ENCODE measurements at places on chromosomes 7 and 10. TPM values are rescaled to one million over a fixed set of nuclear protein-coding genes. Genes with fewer than 3 reads are reported as not detected.

BLNK gene
- not detected for polyA plus RNA-seq

DNA sequence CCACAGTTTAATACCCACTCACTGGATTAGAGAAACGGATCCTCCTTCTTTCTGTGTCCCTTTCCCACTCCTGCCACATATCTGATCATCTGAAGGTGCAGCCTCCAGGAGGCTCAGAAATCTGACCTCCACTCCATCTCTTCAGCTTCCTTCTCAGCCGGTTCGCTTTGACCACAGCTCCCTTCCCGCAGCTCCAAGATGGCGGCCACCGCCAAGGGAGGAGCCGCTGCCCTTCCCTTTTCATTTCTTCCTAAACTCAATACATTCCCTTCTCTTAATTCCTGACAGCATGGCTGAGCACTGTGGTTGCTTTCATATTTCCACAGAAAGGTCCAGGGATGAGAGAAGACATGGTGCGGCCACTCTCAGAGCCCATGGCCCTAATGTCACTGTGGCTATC, 43.7 kb upstream of the C7orf33 start:
- no peak for DNase-seq

DNA sequence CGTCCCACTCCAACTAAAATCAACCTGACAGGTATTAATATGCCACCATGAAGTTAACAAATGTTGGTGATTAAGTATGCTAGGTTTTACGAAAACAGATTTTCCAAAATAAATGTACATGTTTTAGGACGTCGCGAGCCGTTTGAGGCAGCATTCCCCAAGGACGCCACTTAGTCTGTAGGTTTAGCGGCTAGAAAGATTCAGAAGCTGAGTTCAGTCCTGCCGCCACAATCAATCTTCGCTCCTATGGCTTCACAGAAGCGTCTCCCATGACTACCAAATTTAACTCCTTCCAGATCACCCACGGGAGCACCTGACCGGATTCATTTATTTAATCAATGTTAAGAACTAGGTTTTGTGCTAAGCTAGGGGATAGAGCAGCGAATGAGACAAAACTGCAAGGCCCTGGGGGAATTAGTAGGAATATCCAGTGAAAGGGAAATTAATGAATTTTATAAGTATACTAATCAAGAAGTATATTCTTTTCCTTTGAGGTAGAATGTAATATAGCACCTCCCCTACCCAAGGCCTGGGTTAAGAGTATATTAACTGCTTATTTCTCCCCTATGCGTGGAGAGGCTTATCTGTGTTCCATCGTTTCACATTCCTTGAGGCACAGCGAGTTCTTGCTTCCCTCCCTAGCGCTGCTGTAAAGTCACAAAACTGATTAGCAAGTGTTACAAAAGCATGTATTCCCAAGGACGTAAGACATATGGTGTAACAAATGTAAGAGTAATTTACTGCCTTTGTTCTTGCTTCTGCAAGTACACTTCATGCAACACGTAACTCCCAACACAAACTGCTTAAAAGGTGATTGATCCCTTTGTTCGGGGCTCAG, 994 bp upstream of the CYP51A1 start:
- DNase-seq, result no peak

MCM10 gene
- 2.6 TPM for polyA plus RNA-seq

DNA sequence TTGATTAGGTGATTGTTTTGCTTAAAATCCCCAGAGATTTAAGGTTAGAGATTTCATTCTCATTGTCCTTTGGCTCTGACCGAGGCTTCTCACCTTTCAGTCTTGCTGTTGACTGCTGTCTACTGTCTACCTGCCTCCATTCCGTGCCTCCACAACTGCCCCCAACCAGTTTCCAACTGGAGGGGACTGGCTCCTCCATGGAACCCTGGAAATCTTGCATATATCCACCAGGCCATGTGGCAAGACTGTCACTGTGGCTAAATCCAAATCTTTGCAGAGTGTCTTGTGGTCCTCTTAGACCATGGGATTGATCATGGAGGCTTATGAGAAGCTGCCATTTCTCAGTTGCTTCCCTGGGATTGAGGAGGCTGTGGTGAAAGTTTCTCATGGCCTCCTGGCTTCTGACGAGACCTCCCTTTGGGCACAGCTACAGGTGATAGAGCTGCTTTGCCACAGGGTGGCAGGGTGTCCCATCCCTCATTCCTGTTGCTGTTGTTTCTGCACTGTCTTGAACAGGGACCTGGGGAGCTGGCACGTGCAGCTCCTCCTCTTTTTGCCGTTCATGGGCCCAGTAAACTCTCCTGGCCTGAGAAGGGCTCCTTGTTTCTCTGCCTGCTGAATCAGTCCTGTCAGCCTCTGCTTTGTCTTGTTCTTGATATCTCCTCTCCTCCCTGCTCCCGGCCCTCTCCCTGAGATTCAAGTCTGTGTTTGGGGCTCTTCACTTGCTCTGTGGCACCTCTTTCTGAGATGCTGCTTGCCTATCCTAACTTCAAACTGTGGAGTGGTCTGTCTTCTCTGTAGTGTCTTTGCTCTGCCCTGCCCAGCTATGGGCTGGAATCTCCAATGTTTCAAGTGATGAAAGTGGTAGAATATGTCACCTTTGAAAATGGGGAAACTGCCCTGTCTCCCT, 63.6 kb upstream of the IGFBP3 start:
- no peak for DNase-seq

- DNase-seq, result no peak
These were observed 62.9 kb upstream of the MKRN1 start for GRCh38 chr7:140542228-140542603.

DNA sequence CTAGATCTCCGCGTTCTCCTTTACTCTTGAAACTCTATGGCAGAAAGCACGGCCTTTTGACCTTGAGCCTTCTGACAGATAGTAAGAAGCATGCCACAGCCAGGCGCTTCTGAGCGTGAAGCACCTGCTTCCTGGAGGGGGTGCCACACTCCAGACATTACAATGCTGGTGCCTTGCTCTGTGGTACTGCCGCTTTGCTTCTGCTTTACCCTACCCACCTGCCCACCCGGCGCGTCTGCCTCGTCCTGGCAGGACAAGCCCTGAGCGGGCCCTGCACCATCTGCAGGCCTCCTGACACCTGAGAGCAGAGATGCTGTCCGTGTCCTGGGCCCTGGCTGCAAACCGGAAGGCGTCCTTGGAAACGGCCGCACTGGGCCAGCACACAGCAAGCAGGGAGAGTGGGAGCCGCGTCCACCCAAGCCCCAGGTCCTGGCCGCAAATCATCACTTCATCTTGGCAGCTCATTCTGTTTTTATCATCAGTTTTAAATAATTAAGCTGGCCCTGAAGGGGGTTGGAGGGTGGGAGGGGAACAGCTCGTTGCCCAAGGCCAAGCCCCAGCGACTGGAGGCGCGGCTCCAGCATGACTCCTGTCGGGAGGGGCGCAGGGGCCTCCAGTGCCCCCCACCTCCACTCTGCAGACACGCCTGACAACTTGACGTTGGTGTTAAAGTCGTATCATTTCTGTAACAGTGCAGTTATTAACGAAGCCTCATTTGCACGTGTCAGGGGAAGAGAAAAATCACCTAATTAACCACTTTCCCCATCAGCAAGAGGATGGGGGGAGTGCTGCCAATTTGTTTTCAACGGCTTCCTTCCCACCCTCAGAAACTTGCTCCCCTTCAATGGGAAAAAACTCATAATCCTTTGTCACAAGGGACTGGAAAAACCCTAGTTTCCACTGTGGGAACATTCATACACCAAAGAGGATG, 132.2 kb downstream of the MAD1L1 start:
- no peak for DNase-seq

AOAH gene
- polyA plus RNA-seq, result not detected

GRCh38 chr10:86968994-86969355, 693 bp downstream of the ADIRF start:
- no peak for DNase-seq

EDRF1 gene
- 27.4 TPM for polyA plus RNA-seq

GIMAP7 gene
- not detected for polyA plus RNA-seq

ZNF467 gene
- polyA plus RNA-seq, result 0.32 TPM

MEIG1 gene
- polyA plus RNA-seq, result 0.21 TPM

PILRA gene
- 0.30 TPM for polyA plus RNA-seq

DNA sequence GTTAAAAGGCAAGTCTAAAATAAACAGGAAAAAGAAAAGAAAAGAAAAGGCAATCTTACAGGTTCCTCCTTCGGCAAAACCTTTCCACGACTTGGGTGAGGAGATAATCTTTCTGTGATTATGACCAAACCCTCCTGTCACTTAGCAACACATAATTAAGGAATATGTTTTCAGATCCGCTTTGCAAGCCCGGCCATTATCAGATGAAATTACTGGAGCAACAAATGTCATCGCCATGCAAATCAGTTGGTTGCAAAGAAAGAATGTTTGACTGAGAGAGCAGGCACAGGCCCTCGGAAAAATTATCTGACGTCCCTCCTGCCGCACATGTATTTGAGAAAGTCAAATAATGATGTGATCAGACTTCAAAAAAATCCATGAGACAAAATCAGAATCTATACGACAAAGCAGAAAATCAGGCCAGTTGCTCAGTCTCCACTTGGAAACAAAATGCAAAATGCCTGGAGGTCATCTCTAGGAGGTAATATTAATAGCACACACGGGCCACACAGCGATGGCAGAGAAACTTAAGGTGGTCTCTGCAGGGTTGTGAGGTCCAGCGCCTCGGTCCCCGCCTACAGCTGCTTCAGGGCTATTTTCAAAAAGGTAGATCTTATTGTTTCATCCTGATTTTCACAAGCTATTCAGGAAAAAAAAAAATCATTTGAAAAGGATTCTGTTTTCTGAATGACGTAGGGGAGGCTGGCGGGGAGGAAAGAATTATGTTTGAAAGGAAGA, 82.7 kb downstream of the ZRANB1 start:
- no peak for DNase-seq

- no peak for DNase-seq
These were observed 49.1 kb downstream of the EBF3 start for GRCh38 chr10:129914960-129915359.

DNA sequence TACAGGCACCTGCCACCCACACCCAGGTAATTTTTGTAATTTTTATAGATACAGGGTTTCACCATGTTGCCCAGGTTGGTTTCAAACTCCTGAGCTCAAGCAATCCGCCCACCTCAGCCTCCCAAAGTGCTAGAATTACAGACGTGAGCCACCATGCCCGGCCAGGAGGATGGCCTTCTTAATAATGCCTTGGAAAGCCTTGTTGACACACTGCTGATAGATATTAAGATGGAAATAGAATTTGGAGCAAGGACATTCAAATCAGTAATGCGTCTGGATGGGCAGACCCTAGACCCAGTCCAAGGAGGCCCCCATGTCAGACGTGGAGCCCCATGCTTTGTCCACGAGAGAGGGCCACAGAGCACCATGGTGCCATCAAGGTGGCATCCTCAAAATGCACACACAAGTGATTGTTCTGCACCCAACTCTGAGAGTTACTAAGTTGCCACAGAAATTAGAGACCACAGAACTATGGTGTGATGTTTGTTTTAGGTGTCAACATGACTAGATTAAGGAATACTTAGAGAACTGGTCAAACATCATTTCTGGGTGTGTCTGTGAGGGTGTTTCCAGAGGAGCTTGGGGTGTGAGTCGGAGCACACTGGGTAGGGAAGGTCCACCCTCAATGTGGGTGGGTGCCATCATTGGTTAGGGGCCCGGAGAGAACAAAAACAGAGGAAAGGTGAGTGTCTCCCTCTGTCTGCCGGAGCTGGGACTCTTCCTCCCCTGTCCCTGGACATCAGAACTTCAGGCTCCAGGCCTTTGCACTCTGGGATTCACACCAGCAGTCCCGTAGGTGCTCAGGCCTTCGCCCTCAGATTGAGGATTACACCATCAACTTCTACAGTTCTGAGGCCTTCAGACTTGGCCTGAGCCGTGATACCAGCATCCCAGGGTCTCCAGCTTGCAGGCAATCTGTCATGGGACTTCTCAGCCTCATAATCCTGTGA, 34.5 kb downstream of the EBF3 start:
- DNase-seq, result no peak

FBXL13 gene
- 0.95 TPM for polyA plus RNA-seq

PNLIPRP2 gene
- not detected for polyA plus RNA-seq

- DNase-seq, result peak; percentile 52
These were observed 109.3 kb downstream of the GRK5 start for GRCh38 chr10:119316729-119317097.

- DNase-seq, result peak; percentile 23
These were observed 149.4 kb downstream of the ZNF438 start for GRCh38 chr10:30882281-30882680.

ARHGEF35 gene
- 0.10 TPM for polyA plus RNA-seq

DNA sequence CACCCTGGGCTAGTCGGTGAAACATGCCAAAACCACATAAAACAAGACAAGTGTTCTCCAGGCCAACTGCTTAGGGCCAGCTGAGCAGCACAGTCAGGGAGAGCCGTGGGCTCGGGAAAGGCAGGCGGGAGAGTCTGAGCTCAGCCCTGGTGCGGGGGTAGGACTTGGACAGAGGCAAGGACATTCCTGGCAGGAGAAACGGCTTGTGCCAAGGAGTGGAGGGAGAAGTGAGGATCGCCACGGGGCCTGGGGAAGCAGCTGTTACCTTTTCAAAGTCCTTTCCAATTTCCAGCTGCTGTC, 4.2 kb downstream of the ELN start:
- DNase-seq, result no peak

- no peak for DNase-seq
These were observed 292.3 kb upstream of the PITRM1 start for GRCh38 chr10:3464760-3465405.

- no peak for DNase-seq
These were observed 27.7 kb downstream of the MMRN2 start for GRCh38 chr10:86929468-86930380.

FAM221A gene
- polyA plus RNA-seq, result 3.5 TPM

DNA sequence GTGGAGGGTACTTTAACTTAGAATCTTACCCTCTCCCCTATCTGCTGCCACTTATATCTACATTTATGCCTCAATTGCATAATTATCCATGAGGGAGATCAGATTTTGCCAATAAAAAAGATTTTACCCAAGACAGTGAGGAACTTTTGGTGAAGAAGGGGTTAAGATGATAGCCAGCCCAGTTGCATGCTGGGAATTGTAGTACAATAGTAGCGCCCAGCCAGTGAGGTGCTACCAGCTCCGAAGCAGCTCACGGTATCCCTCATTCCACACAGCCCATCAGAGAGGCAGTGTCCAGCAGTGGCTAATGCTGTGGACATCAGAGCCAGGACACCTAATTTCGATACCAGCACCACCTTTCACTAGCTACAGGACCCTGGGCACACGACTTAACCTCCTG, 5.9 kb upstream of the LGI1 start:
- no peak for DNase-seq

GRCh38 chr10:48657416-48657815, 27.3 kb upstream of the WDFY4 start:
- DNase-seq, result no peak

- no peak for DNase-seq
These were observed 92.7 kb upstream of the DDC start for GRCh38 chr7:50657912-50658311.

- DNase-seq, result no peak
These were observed 41.8 kb downstream of the NUP205 start for GRCh38 chr7:135599471-135599870.

- no peak for DNase-seq
These were observed 7.9 kb downstream of the MTURN start for GRCh38 chr7:30142710-30143109.

DNA sequence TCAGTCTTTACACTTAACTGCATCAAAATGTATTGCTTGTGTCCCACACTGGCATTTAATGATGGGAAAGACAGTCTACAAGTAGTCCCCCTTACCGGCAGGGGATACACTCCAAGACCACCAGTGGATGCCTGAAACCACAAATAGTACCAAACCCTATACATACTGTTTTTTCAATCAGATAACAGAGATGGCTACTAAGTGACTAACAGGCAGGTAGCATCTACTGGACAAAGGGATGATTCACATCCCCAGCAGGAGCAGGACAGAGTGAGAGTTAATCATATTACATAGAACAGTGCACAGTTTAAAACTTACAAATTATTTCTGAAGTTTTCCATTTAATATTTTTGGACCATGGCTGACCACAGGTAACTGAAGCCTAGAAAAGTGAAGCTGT, 13.2 kb downstream of the TMEM243 start:
- no peak for DNase-seq

GRCh38 chr7:102453319-102453718, 11.3 kb downstream of the ALKBH4 start:
- DNase-seq, result no peak

All from AG04450 (cell line).